Activated gamma-delta T cell treated with Interleukin-2 at 50 U/mL for 16 hours (primary cell): ENCODE measurements at places on chromosomes 12 and 14.
A peak's percentile ranks its signal among the peaks of the same experiment; 100 is the strongest.

GRCh38 chr12:81088221-81088620 lies 10.3 kb downstream of the ACSS3 start:
- DNase-seq = no peak

GRCh38 chr14:60153991-60154390 lies 11.2 kb downstream of the DHRS7 start:
- peak; percentile 20 for DNase-seq

- DNase-seq = no peak
Observed at GRCh38 chr14:101601606-101602465, 40.5 kb downstream of the DIO3 start.

DNA sequence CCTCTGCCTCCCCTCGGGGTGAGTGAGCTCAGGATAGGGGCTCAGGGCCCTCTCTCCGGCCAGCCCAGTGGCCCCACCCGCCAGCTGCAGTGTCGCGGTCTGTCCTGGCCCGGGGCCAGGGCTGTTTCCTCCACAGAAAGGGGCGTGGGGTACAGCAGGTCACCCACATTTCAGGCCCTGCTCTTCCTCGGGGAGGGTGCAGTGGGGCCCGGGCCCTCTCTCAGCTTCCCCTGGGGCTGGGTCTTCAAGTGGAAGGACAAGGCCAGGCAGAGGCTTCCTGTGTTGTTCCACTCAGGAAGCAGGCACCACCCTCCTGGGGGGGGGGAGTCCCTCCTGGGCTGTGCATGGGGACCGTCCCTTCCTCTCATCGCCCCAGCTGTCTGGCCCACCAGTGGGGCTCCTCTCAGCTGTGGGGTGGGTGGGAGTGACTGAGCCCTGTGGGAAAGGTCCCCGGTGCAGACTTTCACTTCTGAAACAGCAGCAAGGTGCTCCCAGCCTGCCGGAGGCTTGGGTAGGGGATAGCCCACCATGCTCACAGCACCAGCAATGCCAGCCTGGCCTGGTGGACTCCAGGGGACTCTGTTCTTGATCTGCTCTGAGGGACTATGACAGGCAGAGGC lies 3.7 kb downstream of the GPR132 start:
- peak; percentile 47 for DNase-seq

DNA sequence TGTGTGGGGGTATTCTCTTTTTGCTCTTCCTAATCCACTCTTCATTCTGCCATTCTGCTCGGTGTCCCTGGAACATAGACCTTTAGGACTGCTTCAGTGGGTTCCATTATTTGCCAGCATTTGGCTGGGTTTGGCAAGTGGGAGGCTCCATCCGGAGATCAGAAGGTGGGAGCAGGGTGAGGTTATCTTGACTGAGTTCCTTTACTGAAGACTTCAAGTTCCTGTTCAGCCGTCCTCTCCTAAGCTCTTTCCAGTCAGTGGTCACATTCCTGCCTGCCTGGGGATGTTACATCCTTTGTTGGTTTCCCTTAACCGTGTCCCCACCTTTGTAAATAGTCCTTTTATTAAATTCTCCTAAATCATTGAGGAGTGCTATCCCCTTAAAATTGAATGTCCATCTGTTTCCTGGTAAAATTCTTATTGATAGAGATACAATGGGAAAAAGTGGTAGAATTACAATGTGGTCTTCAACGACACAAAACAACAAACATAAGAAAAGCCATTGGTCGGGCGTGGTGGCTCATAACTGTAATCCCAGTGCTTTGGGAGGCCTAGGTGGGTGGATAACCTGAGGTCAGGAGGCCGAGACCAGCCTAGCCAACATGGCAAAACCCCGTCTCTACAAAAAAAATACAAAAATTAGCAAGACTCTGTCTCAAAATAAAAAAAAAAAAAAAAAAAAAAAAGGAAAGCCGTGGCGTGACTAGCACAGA lies 5.0 kb upstream of the MIA2 start:
- DNase-seq = no peak

- no peak for DNase-seq
Observed at GRCh38 chr12:67358781-67359338, 89.7 kb downstream of the CAND1 start.

GRCh38 chr12:109469517-109469916 lies 7.6 kb downstream of the KCTD10 start:
- no peak for DNase-seq

GRCh38 chr12:121889274-121889624 lies 659 bp downstream of the PSMD9 start:
- DNase-seq = no peak

DNA sequence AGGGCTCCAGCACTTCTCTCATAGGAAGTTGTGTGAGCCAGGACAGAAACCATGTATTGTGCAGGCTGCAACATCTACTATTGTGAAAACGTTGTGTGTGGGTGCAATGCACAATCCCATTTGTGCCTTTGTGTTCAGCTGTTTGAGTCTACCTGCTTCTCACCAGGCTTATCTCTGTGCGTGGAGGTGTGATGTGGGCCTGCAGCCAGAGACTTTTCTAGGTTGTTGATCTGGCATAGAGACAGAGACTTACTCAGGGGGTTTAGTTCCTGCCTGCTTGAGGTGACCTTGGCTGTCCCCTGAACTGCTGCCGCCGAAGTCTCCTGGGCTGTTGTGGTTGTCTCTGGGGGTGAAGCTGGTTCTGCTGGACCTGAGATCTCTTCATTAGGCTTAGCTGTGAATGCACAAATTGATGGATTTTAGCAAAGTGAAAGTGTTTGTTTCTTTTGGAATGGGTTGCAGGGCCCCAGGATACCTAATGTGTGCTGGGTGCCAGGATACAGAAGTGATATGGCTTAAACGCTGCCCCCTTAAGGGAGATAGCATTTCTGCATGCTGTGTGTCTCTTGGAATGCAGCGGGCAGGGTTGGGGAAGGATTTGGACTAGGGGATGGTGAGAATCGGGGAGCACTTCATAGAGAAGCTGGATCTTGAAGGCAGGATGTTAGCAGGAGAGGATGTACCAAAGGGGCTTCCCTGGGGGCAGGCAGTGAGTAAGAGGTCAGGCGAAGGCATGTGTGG lies 2.5 kb downstream of the LACRT start:
- no peak for DNase-seq

- no peak for DNase-seq
Observed at GRCh38 chr14:100336618-100337530, 13.7 kb downstream of the SLC25A47 start.

DNA sequence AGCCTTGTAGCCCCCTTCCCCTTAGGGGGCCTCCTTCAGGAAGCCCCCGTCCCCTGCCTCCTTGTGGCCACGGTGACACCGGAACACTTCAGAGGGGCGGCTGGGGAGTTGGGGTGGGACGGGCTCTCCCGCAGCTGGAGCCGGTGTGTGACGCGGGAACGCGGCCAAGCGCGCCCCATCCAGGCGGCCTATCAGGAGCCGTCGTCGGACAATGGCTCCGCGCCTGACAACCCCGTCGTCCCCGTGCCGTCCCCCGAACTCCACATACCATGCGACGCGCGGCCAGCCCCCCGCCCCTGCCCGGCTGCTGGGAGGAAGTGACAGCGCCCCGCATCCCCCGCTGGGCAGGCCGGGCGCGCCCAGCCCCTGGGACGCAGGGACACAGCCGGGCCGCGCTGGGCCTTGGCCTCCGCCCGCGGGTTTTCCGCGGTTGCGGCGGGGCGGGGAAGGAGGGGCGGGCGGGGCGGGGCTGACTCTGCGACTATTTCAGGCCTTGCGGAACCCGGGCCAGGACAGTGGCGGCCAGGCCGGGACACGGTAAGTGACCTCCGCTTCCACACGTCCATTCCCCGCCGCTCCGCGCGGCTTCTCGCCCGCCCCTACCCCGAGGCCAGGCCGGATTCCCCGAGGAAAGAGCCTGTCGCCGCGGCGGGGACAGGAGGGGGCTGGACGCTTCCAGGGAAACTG lies at the start of gene TNFAIP2:
Gene TNFAIP2 (plus strand): TSS at position 515 of the 687 bp plus-strand sequence. CDS start 2,997 bp downstream, outside the sequence.
- no peak for DNase-seq

DNA sequence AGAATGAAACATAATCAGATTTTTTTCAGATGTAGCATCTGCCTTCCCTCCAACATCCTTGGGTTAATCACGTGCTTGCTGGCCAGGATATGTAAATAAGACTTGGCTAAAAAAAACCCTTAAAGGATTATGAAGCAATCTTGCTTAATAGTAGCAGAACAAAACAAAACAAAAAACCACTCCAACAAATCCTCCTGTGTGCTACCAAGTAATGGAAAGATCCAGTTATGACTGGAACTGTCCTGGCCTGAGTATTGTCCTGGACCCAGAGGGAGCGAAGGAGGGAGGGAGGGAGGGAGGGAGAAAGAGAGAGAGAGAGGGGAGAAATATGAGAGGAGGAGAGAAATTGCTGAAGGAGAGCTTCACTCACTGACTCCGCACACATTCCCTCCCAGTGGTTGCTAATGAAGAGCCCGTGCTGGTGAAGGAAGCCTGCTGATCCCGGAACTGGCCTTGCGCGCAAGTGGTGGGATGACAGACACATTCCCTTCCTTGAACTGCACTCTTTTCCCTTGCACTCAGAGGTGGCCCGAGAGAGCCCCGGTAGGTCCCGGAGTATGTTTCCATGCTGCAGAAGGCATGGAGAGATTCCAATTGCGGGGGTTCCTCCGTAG lies 57.2 kb downstream of the HMGA2 start:
- no peak for DNase-seq

DNA sequence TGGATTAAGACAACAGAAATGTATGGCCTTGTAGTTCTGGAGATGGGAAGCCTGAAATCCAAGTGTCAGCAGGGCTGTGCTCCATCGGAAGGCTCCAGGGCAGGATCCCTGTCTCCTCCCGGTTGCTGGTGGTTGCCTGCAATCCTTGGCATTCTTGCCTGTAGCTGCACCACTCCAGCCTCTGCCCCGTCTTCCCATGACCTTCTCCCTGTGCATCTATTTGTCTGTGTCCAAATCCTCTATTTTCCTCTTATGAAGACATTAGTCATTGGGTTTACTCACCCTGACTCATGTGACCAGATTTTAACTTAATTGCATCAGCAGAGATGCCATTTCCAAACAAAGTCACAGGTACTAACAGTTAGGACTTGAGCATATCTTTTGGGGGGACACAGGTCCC lies 15.1 kb downstream of the TUNAR start:
- DNase-seq = no peak

- DNase-seq = no peak
Observed at GRCh38 chr12:69929531-69929930, 104.5 kb downstream of the MYRFL start.
